ENCODE measurements at places on chromosomes 6 and 20.

DNA sequence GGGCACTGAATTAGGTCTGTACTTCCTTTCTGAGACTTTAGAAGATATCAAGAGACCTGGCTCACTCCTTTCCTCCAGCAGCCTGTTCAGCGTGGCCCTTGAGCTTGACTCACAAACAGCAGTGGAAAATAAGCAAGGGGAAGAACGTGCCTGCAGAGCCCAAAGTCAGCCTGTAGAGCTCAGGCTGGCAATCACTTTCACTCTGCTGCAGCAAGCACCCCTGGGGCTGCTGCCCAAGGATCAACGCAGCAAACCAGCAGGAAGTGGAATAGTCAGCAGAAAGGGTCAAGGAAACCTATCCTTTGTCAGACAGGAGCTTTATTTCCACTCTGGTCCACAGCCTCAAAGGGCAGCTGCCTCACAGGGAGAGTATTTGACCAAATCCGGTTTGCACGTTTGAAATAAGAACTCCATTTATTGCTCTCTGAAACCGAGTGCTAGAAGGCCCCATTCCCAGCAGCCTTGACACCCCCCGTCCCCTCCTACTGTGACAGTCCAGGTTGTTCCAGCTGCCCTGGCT, 77.4 kb downstream of the PRDM1 start:
- no peak for DNase-seq

GRCh38 chr6:157266274-157267101, 56.8 kb downstream of the TMEM242 start:
- no peak for DNase-seq

DNA sequence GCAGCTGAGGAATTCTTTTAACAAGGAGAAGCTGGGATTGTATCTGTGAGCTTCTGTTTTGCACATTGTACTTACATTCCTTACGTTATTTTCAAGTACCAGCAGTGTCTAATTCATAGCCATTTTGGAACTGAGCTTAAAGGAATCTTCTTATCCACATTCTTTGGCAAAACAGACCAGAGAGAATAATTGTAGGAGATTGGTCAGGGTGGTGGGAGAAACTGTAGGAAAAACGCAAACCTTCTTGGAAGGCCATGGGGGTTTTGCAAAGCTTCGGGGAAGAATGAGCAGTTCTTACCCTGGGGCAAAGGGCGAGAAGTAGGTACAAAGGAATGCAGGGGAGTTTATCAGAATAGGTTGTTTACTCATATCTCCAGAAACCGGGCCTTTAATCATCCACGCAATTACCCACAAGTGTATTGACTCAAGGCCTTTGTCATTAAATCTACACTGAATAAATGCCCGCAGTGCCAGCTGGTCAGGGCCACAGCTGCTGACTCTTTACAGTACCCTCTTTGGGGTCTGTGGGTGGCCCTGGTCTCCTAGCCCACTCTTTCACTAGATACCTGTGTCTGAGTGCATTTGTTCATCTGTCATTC, 39.6 kb upstream of the SPTLC3 start:
- DNase-seq, result no peak

GRCh38 chr6:71279740-71280139, 8.9 kb upstream of the OGFRL1 start:
- DNase-seq, result no peak

- DNase-seq, result no peak
These were observed 52.7 kb downstream of the GNAS start for GRCh38 chr20:58905236-58905635.

DNA sequence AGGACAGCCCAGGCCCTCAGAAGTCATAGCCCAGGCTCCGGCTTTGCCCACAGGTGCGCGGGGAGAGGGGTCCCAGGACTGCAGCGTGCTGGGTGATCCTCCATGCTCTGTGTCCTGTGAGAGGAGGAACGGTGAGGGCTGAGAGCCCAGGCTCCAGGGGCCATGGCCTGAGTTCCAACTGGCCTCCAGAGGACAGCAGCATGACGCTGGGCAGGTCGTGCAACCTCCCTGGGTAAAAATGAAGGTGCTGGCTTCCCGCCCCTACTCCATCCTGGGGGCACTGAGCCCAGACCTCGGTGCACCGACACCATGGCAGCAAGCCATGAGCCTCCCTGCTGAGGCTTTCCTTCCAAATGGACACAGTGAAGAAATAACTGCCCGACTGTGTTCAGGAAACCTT, 305.4 kb downstream of the TAF4 start:
- DNase-seq, result no peak

- no peak for DNase-seq
These were observed 84.3 kb downstream of the CARMIL1 start for GRCh38 chr6:25363427-25363826.

GRCh38 chr6:36296240-36296639, 26.4 kb downstream of the PNPLA1 start:
- no peak for DNase-seq

DNA sequence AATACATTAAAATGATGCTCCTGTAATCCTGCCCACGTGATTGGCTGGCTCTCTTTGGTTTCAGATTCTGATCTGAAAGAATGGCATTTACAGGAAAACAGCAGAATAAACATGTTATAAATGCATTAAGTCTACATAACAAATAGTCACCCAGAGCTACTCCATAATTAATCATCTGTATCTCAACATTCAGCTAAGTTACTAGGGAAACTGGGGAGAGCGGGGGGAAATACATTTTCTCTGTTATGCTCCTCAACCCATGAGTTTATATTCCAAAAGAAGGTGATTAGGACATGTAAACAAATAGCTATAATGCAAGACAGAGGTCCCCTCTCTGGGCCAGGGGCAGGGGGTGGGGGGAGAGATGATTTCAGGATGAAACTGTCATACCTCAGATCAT, 58.5 kb downstream of the MAP7 start:
- no peak for DNase-seq

DNA sequence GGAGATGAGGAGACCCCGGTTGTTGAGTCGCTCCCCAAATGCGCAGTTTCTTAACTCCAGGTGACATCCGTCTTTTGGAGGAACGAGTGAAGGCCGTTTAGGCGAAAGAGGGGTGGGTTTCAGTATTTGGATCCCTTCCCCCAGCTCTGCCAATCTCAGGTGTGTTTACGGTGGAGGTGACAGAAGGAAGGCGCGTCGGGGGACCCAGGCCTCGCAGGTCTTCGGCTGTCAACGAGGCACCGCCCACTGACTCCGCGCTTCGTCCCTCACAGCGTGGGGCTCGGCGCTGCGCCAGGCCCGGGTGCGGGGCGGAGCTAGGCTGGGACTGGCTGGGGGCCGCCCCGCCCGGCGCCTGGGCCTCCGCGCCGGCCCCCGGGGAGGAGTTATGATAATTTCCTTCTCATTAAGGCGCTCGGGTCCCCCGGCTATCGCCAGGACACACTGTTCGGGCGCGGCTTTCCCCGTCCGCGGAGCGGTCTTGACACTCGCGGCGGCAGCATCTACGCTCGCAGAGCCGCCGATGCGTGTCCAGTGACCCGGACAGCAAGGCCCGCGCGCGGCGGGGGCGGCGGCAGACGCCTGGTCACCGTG, at the start of gene TFAP2C:
Gene TFAP2C, plus strand, starts transcription at position 434 of the 591 bp plus-strand sequence. CDS start 239 bp downstream, outside the sequence.
- peak; percentile 27 for DNase-seq

- no peak for DNase-seq
These were observed 455.6 kb downstream of the PRKN start for GRCh38 chr6:162271922-162272321.

DNA sequence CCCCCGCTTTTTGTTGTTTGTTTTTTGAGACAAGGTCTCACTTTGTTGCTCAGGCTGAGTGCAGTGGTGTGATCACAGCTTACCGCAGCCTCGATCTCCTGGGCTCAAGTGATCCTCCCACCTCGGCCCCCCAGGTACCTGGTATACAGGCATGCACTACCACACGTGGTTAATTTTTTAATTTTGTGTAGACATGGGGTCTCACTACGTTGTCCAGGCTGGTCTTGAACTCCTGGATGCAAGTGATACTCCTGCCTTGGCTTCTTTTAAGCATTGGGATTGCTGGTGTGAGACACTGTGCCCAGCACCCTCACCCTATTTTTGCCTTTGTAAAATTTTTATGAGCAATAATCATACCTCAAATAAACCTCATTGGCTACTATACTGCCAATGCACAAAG, 5.5 kb downstream of the ENPP3 start:
- DNase-seq, result no peak

GRCh38 chr6:15901141-15902115, 227.5 kb upstream of the MYLIP start:
- no peak for DNase-seq

GRCh38 chr6:7628479-7628878, 38.5 kb downstream of the SNRNP48 start:
- DNase-seq, result no peak

DNA sequence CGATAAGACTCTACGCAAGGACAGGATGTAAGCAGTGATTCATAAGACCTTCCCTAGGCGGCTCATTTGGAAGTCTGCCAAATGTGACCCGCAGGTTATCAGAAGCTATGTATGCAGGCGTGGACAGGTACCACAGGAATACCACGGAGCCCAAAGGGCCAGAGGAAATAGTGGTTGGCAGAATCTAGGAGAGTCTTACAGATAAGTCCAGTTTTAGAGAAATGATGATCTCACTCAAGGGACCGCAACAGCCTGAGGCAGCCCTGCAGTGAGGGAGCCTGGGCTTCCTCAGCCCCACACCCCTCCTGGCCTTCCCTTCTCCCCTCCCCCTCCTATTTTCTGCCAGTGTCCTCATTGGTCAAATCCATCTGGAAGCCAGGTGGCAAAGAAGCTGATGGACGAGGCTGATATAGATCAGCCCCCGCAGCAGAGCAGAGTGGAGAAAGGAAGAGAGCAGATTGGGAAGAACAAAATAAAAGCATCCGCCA, 110.6 kb downstream of the FNDC1 start:
- no peak for DNase-seq

GRCh38 chr6:14875481-14876063, 370.3 kb upstream of the JARID2 start:
- DNase-seq, result no peak

GRCh38 chr6:138499303-138500018, at the start of gene NHSL1:
NHSL1 (minus strand) TSS chr6:138499494; CDS start chr6:138499290, 204 bp downstream.
- no peak for DNase-seq

- no peak for DNase-seq
These were observed 108.0 kb upstream of the TMEM170B start for GRCh38 chr6:11429577-11429976.

DNA sequence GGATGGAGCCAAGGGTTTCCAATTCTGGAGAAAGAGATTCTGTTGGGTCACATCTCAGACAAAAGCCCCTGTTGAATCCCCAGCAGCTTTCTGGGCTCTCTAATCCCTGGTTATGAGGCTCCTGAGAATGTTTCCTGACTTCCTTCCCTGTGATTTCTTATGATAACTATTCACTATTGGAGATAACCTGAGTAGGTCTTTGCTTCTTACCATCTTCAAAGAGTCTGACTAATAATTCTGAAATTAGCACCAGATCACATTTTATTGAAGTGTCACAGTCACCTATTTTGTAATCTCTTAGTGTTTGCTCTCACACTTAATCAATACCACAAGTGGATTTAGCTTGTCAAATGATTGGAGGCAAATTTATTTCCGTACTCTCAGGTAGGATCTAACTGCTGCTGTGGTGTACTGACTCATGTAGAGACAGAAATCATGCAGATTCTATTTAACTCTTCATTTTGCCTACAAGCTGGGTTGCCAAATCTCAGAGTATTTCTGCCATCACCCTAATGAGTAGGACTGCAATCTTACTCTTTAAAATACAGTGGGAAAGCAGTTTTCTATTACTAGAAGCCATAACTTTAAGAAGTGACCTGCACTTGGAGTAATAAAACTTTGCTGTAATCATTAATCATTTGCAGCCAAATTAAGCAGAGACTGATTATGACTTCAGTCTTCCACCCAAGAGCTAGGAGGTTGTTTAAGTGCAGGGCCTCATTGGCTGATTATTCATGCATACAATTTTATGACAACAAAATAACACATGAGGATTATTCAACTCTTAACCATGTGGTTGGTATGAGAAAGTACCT, 422.1 kb downstream of the EPM2A start:
- DNase-seq, result no peak

DNA sequence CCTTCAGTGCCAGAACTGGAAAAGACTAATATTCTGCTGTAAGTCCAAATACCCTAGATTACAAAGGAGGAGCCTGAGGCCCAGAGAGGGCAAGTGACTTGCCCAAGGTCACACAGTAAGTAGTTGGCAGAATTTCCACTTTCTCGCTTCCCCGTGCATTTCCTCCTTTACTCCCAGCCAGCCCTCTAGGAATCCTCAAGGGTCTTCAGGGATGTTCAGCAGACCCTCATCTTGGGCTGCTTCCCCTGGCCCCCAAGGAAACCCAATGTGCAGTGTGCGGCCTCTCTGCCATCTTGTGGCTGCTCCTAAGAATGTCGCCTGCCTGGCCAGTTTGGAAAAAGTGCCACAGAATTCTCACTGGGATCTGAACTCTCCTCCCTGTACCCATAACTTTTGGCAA, 217.7 kb upstream of the LRFN2 start:
- DNase-seq, result no peak

DNA sequence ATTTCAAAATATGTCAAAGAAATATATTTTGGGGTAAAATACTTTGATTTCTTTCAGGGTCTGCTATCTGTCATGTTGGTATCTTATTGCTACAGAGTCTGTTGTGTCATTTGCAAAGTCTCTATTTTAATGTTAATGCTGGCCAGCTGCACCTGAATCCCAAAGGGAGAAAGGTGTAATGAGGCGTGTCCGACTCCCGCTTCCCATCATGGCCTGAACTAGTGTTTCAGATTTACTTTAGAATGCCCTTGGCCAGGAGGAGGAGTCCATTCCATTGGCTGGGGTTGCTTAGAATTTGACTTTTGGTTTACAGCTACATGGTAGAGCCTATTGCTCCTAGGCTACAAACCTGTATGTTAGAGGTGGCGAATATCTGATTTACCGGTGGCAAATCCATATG, 69.3 kb downstream of the FAM50B start:
- DNase-seq, result no peak

DNA sequence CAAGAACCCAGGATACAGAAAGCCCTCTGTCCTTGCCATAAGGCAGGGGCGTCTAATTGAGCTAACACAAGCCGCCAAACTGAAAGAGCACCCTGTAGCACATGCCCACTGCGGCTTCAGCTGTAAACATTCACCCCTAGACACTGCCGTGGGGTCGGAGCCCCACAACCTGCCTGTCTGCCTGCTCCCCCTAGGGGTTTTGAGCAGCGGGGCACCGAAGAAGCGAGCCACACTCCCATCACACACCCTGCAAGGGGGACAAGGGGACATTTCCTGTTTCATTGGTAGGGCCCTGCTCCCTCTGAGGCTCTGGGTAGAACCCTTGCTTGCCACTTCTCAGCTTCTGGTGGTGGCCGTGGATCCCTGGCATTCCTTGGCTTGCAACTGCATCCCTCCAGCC, 45.2 kb upstream of the BCLAF1 start:
- no peak for DNase-seq

DNA sequence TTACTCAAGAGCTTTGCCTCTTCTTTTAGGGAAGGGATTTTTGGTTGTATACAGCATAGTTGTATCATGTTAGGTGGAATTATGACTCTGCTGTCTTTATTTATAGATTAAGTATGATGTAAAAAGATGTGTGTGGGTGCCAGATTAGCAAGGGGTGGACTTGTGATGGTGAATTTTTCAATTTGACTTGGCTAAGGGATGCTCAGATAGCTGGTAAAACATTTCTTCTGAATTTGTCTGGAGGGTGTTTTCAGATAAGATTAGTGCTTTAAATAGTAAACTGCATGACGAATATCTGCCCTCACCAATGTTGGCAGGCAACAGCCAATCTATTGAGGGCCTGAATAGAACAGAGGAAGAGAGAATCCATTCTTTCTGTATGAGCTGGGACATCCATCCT, 173.3 kb upstream of the TNFAIP3 start:
- DNase-seq, result no peak

Data from NCI-H2029 (cell line).